ENCODE measurements at places on chromosomes 3 and 15.

DNA sequence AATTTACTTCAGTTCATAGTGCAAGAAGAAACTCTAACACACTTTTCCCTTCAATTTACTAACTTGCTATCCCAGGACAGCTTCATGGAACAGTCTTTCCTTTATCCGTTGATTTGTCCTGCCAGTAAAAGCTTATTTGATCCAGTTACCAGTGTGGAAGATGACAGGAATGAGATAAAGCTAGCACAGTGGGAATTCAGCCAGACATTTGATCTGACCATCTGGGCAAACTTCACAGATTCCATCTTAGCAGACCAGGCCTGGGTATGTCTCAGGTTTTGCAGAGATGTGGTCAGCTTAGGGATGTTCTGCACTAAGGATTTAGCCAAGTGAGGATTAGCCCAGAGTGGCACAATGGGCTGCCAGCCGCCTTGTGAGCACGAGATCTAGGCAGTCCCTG is 19.7 kb downstream of the CEMIP start:
- DNase-seq: no peak

DNA sequence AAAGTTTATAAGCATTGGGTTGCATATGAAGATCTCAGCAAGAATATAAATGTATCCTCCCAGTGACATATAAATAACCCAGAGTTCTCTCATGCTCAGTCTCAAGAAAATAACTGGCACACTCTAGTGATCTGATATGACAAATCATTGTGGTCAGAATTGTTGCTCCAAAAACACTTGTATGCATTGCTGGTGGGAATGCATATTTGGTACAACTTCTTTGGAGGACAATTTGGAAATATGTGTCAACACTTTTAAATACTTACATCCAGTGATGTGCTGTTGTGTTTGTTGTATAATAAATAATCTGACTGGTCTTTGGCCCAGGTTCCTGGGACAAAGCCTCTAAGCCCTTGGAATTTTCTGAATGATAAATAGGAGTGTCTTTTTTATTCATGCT is 66.7 kb upstream of the STT3B start:
- DNase-seq: no peak

- no peak for DNase-seq
Measured at GRCh38 chr3:59515966-59516365, 466.1 kb upstream of the CFAP20DC start.

- no peak for DNase-seq
Measured at GRCh38 chr3:59791774-59792308, 742.0 kb upstream of the CFAP20DC start.

DNA sequence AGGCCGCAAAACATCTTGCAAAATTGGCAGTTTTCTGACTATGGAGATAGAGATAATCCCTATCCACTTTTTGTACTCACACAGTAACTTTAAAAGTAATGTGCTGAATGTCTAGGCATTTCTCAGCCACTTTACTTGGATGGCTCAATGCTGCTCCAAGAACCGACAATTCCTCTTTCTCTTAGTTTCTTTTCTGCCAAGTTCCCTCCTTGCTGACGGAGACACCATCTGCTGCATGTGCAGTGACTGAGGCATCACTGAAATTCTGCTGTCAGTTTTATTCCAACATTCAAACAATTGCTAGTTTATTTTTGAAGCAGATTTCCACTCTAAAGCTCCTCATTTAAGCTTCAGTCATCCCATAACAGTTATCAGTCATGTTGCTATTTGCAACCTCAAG is 116.0 kb upstream of the RBMS3 start:
- DNase-seq: no peak

DNA sequence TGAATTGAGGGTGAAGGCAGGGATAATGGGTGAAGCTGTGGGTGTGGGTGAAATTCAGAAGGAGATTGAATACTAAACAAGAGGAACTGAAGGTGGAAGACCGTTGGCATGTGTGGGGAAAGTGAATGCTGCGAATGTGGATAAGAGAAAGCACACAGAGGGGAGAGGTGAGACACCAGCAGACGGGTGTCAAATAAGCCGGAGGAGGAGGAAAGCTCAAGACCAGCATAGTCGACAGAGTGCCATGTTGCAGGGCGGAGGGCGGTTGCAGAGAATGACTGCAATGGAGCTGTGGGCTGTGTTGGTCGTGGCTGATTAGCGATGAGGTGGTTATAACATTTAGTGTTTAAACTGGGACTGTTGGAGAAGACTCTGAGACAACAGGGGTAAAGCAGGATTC is 16.4 kb upstream of the HCN4 start:
- DNase-seq: no peak

- DNase-seq: peak; percentile 81
Measured at GRCh38 chr3:130759692-130760338, 13.2 kb upstream of the PIK3R4 start.

DNA sequence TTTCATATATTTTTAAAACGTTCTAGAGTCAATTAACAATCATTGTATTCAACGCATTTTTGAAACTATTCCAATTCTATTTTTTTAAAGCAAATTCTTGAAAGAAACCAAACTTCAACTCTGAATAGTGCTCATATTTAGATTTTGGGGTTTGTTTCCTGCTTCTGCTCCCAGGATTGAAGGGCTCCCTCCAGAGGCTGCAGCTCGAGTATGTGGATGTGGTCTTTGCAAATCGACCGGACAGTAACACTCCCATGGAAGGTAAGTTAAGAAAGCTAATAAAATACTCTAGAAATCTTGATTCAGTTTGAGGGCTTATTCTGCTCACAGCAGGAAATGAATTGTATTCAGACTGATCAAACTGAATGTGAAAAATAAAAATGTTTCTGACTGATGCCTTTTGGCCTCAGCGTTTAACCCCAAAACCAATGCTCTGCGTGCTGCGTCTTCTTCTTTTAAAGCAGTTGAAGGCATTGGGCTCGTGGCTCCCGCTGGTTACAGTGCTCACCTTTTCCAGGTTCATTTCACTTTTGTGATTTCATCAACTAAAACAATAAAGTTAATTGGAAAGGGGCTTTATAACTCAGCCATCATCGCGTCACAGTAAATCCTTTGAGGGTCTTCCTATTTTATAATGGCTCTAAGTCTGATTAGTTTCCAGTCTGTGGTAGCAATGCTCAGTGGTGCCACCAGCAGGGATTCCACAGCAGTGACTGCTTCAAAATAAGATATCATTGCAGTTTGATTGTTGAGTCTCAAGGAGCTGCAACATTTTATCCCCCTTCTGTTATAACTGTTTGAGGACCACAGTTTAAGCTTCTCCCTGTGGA is 80.1 kb downstream of the SSR3 start:
- DNase-seq: no peak
